ENCODE measurements at places on chromosomes 4 and X.

GRCh38 chr4:77566148-77566547 is 39.5 kb upstream of the CXCL13 start:
- DNase-seq: no peak

GRCh38 chrX:126064901-126065541 is 101.1 kb downstream of the DCAF12L2 start:
- DNase-seq: no peak

DNA sequence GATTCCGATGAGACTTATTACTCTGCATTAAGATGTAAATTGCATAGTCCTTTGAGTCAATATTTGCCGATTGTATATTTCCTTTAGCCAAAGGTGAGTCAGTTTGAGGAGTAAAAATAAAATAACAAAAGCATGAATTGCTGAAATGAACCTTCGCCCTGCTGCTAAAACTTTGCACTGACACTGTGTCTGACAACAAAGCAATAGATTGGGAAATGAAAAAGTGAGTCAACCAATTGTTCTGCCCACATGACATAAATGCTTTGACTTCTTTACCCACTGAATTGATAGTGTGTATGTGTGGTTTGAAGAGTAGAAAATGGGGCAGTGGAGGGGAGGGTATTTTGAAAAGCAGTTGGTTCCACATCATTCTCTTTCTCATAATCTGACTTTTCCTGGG is 88.4 kb upstream of the AFF2 start:
- no peak for DNase-seq

- DNase-seq: no peak
These were observed 98.9 kb downstream of the LARP1B start for GRCh38 chr4:128159967-128160366.

- no peak for DNase-seq
These were observed 118.4 kb downstream of the APBB2 start for GRCh38 chr4:41095973-41096372.

DNA sequence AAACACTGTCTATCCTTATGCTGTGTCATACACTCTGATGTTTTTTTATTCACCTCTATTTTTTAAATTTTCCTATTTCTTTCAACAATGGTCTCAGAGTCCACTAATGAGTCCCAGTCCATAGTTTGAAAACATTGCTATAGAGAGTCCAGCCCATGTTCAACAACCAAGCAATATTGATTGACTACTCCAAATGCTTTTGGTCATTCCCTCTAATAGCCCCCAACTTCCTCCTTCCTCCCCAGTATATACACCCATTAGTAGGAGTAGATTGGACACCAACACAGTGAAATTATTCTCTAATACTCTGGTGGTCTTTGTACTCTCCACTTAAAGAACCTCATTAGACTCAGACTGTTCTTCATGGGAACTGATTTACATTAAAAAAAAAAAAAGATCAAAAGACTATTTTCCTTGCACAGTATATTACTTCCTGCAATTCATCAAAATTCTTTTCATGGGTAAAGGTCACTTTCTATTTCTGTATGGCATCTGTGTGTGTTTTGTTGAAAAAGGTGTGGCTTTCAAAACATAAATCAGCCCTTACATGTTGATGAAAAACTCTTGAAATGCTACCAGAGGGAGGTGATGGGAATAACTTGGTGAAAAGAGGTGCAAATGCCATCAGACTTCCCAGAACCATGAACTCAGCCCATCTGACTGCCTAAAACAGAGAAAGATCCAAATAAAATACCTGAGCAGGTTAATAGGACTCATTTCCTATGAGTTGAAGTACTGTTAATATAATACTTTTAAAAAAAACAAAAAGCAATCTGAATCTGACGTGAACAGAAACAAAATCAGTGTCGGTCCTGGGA is 250.3 kb upstream of the KLF3 start:
- DNase-seq: no peak

- no peak for DNase-seq
These were observed 263.3 kb upstream of the GPRIN3 start for GRCh38 chr4:89570931-89571330.

GRCh38 chrX:125288343-125288742 is 31.3 kb upstream of the TEX13C start:
- DNase-seq: no peak

DNA sequence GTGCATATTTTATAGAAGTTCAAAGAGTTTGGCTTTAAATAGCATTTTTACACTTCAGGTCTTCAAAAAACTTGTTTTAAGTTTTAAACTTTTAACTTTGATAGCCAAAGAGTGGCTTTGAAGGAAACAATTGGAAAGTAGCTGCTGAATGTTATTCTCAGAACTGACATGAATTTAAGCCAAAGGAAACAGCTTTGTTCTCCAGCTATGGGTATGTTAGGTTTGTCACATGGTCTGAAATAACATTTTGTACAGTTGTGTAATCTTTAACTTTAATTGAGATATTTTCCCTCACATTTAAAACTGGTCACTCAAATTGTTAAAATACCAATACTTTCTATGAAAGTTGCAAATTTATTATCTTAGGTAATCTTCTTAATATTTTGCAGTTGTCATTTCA is 564.7 kb downstream of the IL15 start:
- DNase-seq: no peak

DNA sequence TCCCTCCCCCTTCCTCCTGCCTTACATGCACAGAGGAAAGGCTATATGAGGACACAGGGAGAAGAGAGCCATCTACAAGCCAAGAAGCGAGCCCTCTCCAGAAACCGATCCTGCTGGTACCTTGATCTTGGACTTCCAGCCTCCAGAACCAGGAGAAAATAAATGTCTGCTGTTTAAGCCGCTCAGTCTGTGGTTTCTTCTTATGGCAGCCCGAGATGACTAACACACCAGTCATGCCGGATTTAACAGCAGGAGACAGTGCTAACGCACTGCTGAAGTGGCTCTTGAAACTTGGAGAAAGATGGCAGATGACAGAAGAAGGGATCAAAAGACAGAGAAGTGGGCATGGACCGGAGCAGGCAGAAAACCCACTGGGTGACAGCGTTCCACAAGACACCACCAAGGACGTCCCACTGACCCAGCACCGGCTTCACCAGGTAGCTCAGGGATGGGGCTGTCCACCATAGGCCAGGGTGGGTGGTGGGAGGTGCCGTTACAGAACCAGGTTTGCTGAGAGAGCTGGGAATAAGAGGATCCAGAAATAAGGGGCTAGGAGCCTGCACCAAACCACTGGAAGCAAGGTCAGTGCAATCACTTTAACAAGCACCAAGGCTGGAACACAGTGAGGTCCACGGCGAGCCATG is 6.2 kb upstream of the MAN2B2 start:
- DNase-seq: no peak

GRCh38 chrX:4825550-4825949 is 1112.1 kb upstream of the PRKX start:
- DNase-seq: no peak

GRCh38 chr4:47413521-47413920 is 50.0 kb downstream of the COMMD8 start:
- no peak for DNase-seq

DNA sequence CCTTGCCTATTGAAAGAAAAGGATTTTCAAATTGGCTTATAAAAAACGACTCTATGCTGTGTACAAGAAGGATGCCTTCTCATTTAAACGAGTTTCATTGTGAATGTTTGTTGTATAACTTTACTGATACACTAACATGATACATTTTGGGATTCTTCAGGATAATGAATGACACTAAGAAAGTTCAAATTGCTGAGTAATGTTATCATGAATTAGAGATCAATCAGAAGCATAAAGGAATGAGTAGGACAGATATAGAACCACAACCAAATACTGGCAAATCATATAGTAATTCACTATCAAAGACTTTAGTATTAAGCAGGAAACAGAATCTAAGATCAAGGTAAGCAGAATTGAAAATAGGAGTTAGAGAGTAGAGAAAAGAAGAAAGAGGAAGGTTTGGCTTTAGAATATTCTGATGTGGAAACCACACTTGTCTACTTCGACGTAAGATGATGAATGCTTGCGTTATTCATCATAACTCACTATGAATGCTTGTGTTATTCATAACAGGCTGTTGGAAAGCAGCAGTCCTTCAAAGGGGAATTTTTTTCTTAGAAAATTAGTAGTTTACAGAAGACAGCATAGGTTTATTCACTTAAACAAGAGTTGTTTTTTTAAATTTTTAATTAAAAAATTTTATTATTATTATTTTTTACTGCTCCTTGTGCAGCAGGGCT is 13.4 kb downstream of the CCDC158 start:
- no peak for DNase-seq

GRCh38 chr4:16055471-16055870 is 28.4 kb downstream of the PROM1 start:
- DNase-seq: no peak

GRCh38 chr4:118732591-118733330 is 47.6 kb downstream of the METTL14 start:
- no peak for DNase-seq

DNA sequence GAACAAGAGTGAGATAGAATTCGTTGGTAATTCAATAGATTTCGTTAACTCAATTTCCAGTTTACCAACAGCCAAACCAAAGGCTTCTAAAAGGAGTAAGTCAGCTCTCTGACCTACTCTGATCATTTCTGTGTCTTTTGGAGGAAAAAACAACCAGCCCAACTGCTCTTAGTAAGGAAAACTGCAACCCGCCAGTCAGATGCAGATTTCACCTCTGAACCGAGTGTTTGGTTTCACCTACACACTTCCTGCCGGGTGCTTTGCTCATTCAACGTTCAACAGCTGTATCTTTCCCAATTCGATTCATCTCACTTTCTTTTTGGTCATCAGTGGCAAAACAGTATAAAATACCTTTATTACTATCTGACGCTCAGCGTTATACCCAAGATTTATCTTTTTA is 24.5 kb downstream of the TMSB4X start:
- DNase-seq: no peak

DNA sequence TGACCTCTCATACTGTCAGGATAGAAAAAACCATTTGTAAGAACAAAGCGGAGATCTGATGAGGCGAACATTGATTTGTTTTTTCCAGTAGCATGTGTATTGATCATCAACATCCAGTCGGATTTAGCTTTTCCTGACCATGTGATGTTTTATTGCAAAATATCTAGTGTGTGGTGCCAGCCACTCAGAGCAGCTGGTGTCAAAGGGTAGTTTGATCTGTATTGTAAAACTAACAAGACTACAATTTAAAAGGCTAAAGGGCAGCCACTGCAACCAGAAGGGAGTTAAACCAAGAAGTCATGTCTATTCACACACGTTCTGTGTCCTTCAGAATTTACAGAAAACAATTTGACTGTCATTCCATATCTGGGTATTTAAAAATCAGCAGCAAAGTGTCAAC is 719.0 kb upstream of the FRG1 start:
- DNase-seq: no peak

DNA sequence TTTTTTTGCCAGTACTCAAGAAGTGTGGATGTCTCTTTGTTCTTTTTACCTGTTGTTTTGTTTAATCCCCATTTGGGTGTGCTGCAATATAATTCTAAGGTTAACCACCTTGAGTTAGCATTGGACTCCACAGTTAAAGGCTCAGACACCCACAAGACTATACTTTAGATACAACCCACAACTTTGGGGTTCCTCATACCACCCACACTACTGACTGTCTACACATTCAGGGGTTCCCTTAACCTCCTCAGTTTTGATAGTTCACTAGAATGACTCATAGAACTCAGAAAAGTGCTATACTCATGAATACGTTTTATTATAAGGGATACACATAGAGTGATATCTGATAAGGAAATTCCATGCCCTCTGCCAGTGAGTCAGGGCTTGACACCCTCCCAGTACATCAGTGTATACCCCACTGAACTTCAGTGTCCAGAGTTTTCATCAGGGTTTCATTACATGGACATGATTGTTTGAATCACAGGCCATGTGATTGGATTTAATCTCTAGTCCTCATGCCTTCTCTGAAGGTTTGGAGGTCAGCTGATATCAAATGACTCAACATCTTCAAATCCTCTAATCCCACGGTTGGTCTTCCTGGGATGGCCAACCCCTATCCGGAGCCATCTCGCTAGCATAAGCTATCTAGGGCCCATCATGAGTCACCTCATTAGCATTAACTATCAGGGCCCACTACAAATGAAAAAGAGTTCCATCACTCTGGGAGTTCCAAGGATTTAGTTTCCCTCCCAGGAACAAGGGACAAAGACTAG is 357.7 kb upstream of the EMCN start:
- no peak for DNase-seq

DNA sequence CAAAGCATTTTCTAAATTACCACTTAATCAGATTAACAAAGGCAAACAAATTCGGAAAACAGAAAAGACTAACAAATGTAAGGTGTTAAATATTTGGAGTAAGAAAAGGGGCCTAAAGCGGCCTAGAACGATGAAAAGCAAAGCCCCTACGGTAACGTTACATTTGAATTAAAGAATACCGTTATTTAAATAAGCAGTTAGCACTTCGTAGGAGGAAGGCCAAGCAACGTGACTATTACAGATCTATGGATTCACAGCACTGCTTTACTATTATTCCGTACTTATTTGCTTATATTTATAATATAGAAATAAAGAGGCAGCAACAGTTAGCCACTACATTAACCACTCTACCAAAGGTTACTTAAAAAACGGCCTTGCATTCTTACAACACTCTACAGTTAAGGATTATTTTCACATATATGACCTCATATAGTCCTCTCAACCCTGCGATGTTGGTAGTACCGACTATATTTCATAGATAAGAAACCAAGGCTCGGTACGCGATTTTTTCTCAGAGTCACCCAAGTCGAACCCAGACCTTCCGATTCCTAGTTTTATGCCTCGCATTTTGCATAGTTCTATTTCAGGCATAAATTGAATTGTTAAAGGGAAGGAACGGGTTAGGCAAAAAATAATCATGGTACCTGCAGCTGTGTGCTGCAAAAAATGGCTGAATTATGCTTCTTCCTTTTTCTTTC is 2.9 kb downstream of the KLHL15 start:
- no peak for DNase-seq

DNA sequence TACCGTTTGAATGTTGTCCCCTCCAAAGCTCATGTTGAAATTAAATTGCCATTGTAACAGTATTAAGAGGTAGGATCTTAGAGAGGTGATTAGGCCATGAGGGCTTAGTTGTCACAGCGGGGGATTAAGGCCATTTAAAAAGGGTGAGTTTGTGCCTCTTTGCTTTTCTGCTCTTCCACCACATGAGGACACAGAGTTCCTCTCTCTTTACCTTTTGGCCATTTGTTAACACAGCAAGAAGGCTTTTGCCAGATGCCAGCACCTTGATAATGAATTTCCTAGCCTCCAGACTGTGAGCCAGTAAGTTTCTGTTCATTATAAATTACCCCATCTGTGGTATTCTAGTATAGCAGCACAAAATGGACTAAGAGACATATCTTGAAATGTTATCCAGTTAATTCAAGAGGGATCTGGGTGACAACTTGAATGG is 7.8 kb upstream of the HERC3 start:
- no peak for DNase-seq

DNA sequence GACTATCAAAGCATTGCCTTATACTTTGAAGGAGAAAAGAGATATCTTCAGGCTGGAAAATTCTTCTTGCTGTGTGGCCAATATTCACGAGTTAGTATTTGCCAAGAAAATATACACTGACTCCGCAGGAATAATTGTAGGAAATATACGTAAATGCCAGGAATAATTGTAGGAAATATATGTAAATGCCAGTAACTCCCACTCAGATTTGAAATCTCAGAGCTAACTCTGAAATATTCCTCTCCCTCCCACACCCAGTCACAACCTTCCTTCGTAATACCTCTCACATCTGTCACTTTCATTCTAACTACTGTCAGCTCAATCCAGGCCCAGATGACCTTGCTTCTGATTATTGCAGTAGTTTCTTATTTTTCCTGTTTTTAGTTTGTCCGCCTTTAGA is 73.5 kb downstream of the WDR19 start:
- no peak for DNase-seq

GRCh38 chr4:53015681-53016080 is 153.6 kb downstream of the RASL11B start:
- no peak for DNase-seq

- DNase-seq: no peak
These were observed 238.4 kb upstream of the CTSO start for GRCh38 chr4:156192033-156192432.
